ENCODE measurements at places on chromosomes 13 and 19.
A peak's percentile ranks its signal among the peaks of the same experiment; 100 is the strongest.

DNA sequence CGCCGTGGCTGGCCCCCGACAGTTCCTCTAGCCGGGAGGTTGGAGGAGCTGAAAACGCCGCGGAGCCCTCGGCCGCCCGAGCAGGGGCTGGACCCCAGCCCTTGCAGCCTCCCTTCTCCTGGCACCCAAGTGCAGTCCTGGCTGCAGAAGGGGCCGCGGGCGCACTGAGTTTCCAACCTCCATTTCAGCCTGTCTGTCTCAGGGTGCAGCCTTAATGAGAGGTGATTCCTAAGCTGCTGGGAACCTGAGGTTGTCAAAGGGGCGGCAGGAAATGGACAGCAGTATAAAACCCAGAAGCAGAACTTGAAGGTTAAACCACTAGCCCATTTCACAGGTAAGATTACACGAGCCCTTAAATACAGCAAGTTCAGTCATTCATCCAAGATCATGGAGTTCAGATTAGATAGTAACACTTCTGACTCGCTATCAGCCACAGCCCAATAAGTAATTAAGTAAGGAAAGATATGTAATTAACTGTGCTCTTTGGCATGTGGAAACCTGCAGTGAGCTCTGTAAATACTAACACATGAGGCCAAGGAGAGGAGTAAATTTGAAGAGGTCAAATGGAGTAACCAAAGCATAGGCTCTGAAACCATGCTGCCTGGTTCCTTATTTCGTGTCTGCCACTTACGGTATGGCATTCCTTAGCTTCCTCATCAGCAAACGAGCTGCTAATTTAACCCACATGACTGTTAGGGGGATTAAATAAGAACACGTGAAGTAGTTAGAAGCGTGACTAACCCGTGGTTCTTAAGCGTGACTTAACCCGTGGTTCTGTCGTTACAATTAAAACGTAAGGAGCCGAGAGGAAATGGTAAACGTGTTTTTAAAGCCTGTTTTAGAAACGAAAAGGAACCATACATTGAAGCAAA, 686 bp downstream of the SETDB2 start:
- DNase-seq, result no peak

- no peak for DNase-seq
These were observed 955 bp downstream of the IL4I1 start for GRCh38 chr19:49895566-49896297.

- DNase-seq, result no peak
These were observed 663.2 kb upstream of the SGCG start for GRCh38 chr13:22517544-22517943.

DNA sequence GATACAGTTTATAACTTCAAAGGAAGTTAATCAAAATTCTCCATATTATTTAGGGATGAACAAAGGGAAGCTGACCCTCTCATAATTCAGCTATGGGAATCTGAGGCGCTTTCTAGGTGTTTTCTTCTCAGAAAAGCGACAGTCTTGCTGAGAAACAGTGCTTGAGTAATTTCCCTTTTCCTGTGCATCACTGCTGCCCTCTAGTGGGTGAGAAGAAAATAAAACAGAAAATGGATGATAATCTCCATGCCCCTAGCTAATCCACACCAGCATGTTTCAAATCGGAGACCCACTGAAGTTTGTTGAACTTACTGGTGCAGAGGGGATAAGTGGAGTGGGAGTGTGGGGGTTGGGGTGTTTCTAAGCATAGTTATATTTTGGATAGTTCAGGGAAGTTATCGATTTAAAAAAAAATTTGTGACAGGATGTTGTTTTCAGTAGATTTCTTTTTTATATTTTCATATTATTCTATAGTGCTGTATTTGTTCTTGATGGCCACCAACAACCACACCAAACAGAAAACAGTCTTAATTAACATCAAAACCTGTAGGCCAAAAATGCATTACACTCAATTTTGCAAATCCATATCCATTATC, 21.4 kb downstream of the LCP1 start:
- DNase-seq, result no peak

GRCh38 chr19:21698215-21698614, 69.2 kb downstream of the ZNF100 start:
- no peak for DNase-seq

DNA sequence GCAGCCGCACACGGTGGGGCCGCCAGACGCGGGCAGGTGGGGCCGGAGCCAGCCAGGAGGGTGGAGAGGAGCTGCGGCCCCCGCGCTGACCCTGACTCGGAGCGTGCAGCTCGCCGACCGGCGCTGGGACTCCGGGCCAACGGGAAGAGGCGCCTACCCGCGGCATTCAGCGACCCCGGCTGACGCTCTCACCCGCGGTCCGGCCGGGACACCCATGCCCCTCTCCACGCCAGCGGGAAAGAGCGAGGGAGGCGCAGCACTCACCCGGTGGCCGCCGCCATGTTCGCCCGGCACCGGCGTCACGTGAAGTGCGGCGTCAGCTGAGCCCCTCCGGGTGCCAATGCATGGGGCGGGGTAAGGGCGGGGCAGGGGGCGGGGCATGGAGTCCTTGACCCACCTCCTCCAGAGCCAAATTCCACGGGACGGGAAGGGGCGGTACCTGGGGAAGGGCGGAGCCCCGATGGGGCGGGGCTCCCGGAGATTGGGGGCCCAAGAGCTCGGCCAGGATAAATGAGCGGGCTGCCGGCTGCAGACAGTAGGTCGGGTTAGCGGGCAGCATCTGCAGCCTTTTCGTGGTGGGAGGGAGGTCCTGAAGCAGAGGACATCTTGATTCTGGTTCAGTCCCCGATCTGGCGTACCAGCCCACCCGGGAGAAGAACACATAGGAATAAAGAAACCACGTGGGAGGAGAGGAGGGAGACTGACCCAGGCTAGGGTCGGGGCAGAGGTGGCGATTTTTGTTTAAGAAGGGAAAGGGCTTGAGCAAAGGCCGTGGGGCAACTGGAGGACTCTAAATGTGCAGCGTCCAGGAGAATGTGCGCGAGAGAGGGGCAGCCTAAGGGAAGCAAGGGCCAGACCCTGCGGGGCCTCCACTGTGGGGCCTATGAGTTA, at the start of gene PEPD:
Gene PEPD (minus strand): TSS at position 312 of the 891 bp plus-strand sequence. CDS start 31 bp downstream, at position 281.
- DNase-seq, result peak; percentile 78

- DNase-seq, result no peak
These were observed 3.3 kb upstream of the RDH13 start for GRCh38 chr19:55066107-55066709.

DNA sequence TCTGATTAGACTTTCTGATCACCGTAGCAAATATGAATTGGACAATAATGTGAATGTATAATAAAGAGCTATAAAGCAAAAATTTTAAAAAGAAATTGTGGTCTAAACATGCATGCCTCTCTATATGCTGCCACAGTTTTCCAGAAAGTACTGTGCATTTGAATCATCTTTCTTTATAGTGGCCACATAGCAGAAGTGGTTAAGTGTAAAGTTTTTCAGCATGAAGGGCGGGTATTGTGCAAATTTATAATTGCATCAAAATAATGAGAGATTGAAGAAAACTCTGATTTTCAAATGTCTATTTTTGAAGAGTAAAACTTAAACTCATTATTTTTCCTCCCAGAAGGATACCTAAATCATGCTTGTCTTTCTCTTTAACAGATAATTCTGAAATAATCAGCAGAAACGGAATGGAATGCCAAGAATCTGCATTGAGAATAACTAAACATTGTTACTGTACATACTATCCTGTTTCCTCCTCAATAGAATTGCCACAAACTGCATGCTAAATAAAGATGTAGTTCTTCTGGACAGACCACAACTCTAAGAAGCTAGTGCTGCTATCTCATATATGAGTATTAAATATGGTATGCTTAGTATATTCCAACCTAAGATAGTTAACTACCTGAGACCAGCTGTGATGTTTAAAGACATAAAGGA, 42.9 kb upstream of the RAP2A start:
- no peak for DNase-seq

- no peak for DNase-seq
These were observed 15.3 kb downstream of the ZBTB7A start for GRCh38 chr19:4051175-4052101.

- no peak for DNase-seq
These were observed 1623.0 kb downstream of the SLITRK1 start for GRCh38 chr13:82259284-82259683.

- DNase-seq, result no peak
These were observed 538 bp downstream of the LSM4 start for GRCh38 chr19:18322318-18322758.

GRCh38 chr13:99335603-99336002, 28.4 kb upstream of the GPR183 start:
- peak; percentile 40 for DNase-seq

DNA sequence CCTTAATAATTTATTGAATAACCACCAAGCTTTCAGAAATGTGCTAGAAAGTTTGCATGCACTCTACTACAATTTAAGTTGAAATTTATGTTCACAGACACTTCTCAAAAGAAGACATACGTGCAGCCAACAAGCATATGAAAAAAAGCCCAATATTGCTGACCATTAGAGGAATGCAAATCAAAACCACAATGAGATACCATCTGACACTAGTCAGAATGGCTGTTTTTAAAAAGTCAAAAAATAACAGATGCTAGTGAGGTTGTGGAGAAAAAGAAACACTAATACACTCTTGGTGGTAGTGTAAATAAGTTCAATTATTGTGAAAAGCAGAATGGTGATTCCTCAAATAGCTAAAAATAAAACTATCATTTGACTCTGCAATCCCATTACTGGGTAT, 308.8 kb upstream of the PCDH9 start:
- DNase-seq, result no peak

All from activated B cell treated with CpG ODN at 0.5 μM for 24 hours (primary cell).